NCI-H2107 (cell line): ENCODE measurements at places on chromosomes 1 and 21.
A peak's percentile ranks its signal among the peaks of the same experiment; 100 is the strongest.

- no peak for DNase-seq
Measured at GRCh38 chr1:6435547-6435946, 11.0 kb downstream of the ESPN start.

DNA sequence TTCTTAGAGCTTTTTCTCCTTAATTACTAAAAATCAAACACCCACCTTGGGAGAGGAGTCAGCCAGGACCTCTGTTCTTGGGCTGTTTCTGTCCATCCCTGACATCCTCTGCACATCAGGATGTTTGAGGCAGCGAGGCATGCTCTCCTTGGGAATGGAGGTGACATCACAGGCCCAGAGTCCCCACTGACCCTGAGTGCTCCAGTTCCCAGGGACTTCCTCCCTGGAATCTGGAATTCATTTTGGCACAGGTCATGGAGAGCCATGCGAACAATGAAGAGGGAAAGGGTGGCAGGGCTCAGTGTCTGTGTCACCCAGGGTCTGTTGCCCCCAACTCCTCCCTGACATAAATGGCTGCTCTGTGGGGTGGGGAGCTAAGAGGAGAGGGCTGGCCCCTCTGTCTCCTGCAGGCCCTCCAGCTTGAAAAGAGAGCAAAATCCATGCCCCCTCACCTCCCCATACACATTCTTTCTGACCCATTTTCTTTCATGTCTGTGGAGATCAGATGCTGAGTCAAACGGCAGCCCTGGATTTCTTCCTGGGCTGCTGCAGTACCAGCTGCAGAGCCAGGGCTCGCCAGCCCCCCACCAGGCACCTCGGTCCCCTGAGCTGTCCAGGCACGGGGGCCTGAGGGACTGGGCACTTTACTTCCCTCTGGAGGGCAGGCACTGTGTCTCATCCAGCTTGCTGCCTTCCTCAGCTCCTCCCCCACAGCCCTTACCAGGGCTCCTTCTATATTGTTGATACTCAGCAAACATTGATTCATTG is 102.0 kb downstream of the NMNAT2 start:
- DNase-seq = no peak

GRCh38 chr1:161864577-161864976 is 98.5 kb downstream of the ATF6 start:
- DNase-seq = no peak

- DNase-seq = no peak
Measured at GRCh38 chr1:22609291-22609690, 27.1 kb upstream of the C1QA start.

DNA sequence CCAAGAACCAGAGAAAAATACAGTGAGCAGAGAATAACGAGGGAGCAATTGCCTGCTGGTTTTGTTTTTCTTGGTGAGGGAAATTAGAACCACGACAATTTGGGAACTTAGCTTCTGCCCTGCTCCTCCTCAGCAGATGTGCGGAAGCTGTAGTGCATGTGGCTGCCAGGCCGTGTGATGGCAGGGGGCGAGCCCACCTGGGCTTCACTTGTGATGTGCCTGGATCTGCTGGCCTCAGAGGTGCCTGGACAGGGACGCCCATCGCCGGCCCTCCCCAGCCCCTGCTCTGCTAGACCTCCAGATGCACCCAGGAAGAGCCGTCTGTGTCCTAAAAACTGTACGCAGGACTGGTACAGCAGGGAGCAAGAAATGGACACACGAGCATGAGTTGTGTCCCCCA is 28.5 kb upstream of the C1orf174 start:
- no peak for DNase-seq

- no peak for DNase-seq
Measured at GRCh38 chr1:83746234-83746633, 252.7 kb downstream of the TTLL7 start.

DNA sequence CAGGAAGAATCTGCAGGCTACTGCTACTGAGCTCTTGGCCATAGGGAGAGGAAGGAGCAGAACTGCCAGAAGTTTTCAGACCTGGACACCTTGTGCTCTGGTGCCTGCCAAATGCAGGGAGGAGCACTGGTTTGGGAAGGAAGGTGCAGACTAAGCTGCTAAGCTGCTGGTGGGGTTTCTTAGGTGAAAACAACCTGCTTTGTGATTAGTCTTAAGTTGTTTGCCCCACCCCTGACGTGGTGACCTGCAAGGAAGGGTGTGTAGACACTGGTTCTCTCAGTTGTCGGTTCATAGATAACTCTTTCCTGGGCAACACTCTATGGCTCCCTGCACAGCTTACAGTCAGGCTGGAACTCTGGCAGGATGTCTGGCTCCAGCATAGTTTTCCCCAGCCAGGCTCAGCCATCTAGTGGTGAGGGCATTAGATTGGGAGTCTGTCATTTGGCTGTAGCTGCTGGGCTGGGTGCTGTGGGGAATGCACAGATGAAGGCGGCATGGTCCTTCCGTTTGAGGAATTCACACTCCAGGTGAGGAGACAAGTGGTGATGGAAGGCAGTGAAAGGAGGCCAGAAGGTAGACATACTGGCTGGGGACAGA is 10.3 kb upstream of the S100A10 start:
- no peak for DNase-seq

DNA sequence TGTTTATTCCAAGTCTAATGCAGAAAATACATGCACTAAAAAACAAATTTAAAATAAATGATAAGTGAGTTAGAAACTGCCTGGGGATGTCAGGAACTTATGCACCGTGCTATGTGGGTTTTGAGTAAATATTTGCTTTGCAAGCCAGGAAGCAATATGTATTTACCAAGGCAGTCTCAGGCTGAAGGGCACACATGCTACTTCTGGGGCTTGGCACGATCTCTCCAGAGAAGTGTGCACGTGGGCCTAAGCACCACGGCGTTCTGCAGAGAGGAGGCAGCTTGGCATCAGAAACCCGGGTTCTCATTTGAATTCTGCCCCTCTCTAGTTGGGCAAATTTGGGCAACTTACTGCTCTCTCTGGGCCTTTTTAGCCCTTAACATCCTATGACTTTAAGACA is 72.6 kb upstream of the ROR1 start:
- DNase-seq = peak; percentile 21

GRCh38 chr1:201385299-201385891 is 7.9 kb upstream of the TNNT2 start:
- peak; percentile 79 for DNase-seq

GRCh38 chr1:167272369-167272957 is 51.8 kb downstream of the POU2F1 start:
- DNase-seq = no peak

DNA sequence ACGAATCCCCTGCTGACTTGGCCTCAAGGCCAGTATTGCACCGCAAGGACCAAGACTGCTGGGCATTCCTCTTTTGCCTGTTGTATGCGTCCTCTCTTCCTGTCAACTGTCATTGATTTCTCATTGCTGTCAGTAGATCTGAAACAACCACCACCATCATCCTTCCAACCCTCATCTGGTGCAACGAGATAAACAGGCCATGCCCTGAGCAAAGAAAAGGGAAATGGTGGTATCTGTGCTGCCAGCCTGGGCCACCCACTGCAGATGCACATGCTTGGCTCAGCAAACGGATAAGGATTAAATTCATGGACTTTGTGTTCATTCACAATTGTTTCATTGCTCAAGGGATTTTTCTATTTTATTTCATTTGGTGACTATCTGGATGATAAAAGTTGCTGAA is 13.6 kb downstream of the OXCT2 start:
- no peak for DNase-seq

- DNase-seq = no peak
Measured at GRCh38 chr1:202575918-202576653, 134.2 kb downstream of the SYT2 start.

DNA sequence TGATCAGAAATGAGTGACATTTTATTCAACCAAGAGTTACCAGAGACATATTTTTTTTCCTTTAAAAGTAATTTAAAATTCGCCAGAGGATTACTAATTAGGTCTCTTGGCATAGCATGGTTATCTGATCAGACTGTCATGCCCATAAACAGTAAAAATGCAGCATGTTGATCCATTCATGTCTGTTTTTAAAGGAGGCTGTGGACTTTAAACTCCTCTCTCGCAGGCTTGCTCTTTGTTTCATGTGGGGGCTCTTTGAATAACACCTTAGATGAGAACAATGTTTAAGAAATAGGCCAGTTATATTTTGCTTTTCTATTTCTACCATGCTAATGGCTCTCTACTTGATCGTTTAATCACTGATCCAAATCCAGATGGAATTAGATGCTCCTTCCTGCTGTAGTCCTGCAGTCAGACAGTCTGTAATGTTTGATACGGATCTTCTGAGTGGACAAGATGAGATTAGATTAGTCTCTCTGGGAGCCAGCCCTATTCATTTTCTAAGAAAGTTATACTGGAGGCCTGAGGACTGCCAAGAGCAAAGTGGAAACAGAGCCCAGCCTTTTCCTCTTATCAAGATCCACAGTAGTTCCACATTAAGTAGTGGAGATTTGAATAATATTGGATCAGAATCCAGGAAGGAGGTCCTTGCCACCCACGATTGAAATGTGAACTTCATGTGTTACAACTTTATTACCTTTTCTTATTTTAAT is 197.4 kb downstream of the HS2ST1 start:
- DNase-seq = no peak

GRCh38 chr1:71651214-71651613 is 570.4 kb upstream of the ZRANB2 start:
- no peak for DNase-seq

- DNase-seq = peak; percentile 3
Measured at GRCh38 chr21:15141261-15141970, 76.6 kb upstream of the NRIP1 start.

- no peak for DNase-seq
Measured at GRCh38 chr1:180558664-180559063, at the start of gene OVAAL. OVAAL (plus strand) TSS chr1:180558964.

GRCh38 chr1:25253911-25254310 is 6.7 kb upstream of the RSRP1 start:
- DNase-seq = no peak

GRCh38 chr1:29651684-29652665 is 415.7 kb downstream of the PTPRU start:
- DNase-seq = no peak

DNA sequence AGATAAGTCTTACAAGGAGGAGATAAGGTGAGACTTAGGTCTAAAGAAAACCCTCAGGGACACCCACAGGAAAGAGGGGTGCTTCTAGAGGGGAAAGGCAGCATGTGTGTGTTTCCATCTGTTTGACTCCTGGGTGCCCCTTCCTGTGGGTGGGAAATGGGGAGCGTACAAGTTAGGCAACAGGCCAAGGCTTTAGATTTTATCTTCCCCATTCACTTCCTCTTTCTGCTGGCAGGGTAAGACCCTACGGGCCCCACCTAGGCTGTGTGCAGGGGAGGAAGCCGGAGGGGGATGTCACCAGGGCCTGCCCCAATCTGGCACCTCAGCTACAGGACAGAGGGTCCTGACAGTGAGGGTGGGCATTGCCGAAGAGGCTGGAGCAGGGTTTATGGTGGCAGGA is 2.5 kb upstream of the OLIG1 start:
- DNase-seq = no peak

DNA sequence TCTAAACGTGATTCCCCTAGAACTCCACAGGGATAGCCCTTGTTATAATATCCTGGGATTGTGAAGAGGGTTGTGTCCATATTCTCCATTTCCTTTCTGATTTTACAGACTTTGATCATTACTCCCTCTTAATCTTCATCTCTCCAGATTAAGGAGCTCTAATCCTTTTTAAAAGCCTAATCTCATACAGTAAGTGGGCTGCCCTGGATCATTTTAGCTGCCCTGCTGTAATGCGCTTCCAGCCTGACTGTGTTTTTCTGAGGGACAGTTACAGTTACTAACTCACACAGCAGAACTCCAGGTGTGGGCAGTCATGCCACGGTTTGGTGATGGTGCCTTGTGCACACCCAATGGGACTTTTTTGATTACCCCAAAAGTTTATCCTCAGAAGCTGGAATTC is 33.5 kb downstream of the PROX1 start:
- no peak for DNase-seq

GRCh38 chr1:228839656-228840055 is 104.4 kb downstream of the RHOU start:
- DNase-seq = no peak

DNA sequence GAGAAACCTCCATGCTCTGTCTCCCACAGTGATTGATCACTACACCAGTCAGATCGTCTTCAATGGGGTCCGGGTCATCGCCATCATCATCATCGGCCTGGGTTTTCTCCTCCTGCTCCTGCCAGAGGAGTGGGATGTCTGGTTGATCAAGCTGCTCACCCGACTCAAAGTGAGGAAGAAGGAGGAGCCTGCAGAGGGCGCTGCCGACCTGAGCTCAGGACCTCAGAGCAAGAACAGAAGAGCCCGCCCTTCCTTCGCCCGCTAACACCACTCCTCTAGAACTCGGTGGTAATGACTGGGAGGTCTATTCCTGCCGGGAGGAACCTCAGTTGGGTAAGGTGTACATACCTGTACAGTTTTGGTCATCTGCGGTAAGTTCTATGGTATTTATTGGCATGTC is 50.3 kb upstream of the COA6 start:
- DNase-seq = no peak

- DNase-seq = no peak
Measured at GRCh38 chr1:117017062-117017461, 15.5 kb downstream of the CD101 start.

DNA sequence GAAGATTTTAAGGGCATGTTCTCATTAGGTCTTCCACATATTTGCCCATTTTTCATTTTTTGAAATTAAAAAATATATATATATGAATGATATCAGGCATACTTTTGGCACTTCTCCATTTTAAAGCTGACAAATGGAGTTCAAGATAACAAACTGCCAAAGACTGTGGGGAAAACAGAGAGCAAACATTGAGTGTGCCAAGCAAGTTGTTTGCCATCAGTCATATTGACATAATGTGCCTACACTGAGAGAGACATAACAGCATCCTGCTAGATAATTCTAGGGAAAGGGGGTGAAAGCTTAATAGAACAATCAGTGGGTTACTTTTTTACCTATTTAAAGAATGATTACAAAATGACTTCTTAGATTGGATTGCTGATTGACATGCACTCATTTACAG is 529.4 kb upstream of the CXADR start:
- DNase-seq = no peak

DNA sequence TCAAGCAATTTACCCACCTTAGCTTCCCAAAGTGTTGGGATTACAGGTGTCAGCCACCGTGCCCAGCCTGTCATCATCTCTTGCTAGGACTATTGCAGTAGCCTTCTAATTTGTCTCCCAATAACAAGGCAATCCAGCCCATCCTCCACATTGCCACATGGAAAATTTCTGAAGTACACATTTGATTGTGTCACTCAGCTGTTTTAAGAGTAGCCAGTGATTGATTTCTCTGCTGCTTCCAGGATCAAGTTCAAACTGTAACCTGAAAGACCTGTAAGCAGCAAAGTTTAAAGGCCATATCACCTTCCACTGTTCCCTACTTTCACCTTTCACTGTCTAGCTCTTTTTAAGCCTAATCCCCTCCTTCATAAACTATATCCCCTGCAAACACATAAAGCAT is 7.8 kb upstream of the ELK4 start:
- DNase-seq = no peak

GRCh38 chr1:207813512-207813881 is 61.6 kb downstream of the CD46 start:
- DNase-seq = no peak

GRCh38 chr21:41357546-41357945 is 4.3 kb upstream of the MX2 start:
- no peak for DNase-seq
